ENCODE measurements at places on chromosomes 5 and 9.
A peak's percentile ranks its signal among the peaks of the same experiment; 100 is the strongest.

DNA sequence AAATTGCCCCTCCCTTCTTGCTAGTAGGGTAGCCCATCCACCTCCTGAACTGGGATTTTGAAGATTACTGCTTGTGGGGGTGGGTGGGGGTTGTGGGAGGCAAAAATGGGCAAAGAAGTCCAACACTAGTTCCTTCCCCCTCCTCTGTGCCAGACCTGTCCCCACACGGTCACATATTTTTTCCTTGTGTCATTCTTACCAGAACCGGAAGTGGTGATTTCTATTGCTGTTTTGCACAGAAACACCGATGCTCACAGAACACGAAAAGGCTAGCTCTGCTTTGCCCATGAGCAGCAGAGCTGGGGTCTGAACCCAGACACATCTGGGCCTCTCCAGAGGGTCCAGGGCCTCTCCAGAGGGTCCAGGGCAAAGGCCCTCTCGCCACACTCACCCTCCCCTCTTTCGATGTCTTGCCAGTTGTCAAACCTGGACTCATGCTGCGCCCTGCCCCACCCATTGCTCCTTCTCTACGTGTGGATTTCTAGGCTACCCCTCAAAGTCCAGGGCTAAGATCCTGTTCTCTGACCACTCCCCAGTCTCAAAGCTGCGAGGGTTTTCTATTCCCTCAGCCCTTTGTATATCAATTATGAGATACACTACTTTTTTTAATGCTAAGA, 264.4 kb upstream of the MSX2 start:
- no peak for DNase-seq

DNA sequence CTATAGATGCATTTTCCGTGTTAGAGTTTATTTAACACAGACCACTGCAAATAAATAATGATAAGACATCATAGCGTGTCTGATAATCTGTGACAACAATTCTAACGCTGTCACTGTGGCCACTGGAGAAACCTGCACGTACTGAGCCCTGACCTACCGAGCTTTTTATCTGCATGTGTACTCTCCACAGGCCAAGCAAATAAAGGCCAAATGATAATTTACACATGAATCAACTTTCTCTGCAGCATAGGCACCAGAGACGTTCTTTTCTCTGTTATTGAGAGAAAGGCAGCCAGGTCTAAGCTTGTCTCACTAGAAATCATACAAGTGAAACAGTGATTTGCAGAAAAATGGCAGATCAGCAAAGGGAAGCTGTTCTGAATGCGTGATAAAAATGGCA, 75.8 kb downstream of the POU5F2 start:
- no peak for DNase-seq

GRCh38 chr5:108661590-108662219, 86.0 kb upstream of the FER start:
- no peak for DNase-seq

GRCh38 chr5:139808481-139809330, 13.1 kb downstream of the PSD2 start:
- peak; percentile 56 for DNase-seq

DNA sequence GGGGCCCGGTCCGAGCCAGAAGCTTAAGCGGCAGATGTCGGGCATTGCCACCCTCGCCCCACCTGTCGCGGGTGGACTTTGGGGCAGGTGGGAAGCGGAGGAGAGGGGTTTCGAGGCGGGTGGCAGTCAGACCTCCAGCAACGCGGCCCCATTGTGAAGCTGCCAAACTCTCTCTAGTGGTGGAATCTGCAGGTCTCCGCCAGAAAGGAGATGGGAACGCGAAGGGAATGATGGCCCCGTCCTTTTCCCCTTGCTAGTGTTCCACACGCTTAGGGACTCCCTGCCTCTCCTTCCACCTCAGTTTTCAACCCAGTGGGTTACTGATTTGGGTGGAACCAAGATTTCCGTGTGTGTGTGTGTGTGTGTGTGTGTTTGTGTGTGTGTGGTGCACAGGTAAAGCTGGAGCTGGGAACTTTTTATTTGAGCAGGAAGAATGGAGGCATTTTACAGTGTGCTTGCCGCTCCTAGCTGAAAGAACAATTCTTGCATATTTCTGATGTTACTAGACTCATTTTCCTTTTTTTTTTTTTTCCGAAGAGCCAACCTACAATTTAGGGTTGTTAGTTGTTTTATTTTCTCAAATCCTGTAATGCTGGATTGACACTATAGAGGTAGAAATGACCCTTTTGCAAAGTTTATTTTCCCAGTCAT, 1.3 kb downstream of the MACIR start:
- no peak for DNase-seq

- DNase-seq, result no peak
Observed at GRCh38 chr9:89493181-89493580, 4.7 kb downstream of the SEMA4D start.

GRCh38 chr5:39455645-39456044, 30.9 kb upstream of the DAB2 start:
- DNase-seq, result no peak

DNA sequence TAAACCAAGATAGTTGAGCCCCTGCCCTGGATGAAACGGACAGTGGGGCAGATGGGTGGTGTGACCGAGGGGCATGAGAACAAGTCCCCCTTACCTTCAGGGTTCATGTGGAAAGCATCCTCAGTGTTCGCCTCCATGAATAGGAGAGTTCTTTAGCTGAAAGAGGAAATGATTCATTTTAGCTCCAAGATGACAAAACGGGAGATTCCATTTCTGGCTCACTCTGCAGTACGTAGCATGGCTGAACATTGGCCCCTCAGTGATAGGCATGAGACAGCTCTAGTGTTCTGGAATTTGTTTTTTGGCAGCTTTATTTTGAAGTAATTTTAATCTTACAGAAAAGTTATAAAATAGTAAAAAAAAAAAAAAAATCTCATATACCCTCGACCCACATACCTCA, 70.2 kb upstream of the AGXT2 start:
- DNase-seq, result no peak

DNA sequence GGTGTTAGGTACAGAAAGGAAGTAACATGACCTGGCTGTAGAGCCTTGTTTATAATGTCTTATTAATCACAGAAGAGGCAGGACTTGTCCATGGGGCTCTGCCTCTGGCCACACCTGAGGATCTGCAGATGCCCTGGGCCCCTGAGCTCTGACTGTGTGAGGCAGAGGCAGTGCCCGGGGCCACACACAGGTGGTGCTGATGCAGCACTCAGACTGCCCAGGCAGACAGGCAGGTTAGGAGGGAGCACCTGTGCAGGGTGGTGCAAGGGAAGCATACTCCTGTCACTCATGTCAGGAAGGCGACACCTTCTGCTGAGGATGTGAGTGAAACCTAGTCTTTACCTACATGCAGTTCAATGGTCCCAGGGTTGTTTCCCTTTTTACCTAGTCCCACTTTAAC, 88.7 kb downstream of the CFAP90 start:
- DNase-seq, result no peak

DNA sequence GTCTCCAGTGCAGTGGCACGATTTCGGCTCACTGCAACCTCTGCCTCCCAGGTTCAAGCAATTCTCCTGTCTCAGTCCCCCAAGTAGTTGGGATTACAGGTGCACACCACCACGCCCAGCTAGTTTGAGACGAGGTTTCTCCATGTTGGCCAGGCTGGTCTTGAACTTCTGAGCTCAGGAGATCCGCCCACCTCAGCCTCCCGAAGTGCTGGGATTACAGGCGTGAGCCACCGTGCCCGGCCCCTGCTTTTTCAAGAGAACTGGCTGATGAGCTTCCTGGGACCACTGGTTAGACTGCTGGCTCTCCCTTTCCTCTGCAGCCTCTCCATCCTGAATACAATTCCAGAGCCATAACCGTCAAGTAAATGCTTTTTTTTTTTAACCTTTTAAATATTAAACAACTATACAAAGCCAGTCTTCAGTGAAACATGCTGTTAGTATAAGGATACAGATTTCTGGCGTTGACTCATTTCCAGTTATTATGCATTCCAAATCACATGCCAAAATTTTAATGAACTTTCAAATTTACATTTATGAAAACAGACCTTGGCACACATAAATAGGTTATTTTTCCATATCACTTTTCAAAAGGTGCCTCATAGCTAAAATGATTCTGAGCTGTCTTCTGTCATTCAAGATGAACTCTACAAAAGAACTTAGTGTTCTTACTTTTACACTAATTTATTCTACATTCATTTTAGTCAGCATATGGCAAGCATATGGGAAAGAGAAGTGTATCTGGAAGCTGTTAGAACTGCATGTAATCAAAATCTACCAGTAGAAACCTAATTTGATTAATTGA, 116.0 kb downstream of the MLLT3 start:
- DNase-seq, result no peak

- DNase-seq, result no peak
Observed at GRCh38 chr5:79225441-79225840, 10.5 kb upstream of the JMY start.

DNA sequence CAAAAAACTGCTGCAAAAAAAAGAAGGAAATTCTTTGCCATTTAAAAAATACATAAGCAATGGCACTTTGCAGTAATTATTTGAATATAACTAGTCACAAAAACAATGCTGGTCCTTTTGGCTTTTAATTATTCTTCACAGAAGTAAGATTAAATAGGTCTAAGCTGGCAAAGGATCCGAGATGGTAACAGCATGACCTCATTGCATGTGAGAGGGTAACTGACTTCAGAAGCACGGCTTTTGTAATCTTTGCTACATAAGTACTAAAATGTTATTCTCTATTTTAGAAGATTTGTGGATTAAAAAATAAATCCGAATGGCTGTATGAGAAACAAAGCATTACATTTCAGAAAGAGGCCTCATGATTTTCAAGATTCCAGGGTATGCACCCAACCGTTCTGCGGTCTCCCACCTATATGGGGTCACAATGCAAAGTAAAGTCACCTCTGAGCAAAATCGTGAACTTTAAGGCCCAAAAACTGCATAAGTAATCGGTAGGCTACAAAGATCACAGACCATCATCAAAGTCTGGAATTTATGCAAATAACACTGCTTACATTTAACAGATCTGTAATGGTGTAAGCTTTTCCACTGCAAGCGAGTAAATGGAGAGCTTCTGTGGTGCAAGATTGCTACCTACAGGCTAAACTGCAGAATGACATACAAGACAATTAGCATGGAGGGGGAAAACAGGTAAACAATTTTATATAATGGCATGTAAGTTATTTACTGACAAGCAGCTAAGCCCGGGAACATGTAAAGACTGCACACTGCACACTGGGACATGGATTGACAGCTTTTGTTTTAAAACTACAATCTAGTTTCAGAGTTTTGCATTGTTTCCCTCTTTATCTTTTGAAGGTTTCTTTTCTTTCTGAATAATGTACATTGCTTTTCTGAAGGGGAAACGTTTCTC, 231.6 kb downstream of the SLF1 start:
- DNase-seq, result peak; percentile 7

DNA sequence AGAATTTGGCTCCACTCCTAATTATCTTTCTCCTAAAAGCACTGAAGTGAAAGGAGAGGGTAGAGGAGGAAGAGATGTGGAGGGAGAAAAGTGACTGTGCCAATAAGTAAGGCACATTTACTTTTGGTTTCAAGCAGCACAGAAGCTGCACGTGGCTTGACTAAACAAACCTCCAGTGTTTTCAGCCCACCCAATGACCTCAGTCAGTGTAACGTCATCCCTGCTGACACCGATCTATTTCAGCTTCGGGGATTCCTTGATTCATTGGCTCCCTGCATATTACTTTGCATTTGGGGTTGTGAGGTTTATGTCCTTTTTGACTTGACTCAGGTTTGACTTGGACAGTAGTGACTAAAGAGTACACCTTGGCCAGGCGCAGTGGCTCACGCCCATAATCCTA, 35.6 kb upstream of the NIM1K start:
- no peak for DNase-seq

GRCh38 chr9:116269250-116269649, 115.7 kb downstream of the PAPPA start:
- no peak for DNase-seq
